Natural killer cell (primary cell): ENCODE measurements at places on chromosomes 2 and 18. TPM values are rescaled to one million over a fixed set of nuclear protein-coding genes. Genes with fewer than 3 reads are reported as not detected.
A peak's percentile ranks its signal among the peaks of the same experiment; 100 is the strongest.

DNA sequence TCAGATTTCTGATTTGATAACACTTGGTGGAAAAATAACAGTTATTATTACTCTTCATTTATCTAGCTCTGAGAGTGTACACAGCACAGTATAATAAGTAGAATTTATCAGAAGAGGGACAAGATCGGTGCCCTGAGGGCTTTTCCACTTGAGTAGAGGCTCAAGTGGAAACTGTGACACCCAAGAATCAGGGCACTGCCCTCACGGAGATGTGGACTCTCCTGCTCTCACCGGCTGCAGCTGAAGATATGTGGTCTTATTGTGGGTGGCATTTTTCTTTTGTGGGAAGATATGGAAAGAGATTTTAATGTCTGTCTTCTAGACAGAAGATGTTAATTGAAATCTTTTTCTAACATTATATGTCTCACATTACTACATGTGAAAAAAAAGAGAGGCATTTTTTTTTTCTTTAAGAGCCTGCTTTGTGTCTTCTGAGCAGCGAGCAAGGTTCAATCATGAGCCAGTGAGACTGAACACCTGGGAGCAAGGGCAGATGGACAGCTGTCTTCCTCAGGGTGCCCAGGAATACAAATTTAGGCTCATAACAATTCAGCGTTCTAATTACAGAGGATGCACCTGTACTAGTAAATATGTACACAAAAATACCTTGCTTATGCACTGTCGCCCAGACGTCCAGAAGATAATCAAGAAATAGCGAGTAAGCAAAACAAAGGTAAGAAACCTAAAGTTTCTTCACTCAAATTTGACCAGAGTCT lies 1098.2 kb upstream of the FANCL start:
- no peaks in the 10 kb centered on the region for H3K27me3 ChIP-seq
- no peak overlapping the region for H3K27ac ChIP-seq
- H3K36me3 ChIP-seq = no peaks in the 10 kb centered on the region

GRCh38 chr2:105768961-105769452 lies 24.3 kb downstream of the NCK2 start:
- H3K4me1 ChIP-seq = peaks cover 36% of the 10 kb centered on the region
- H3K36me3 ChIP-seq = peaks cover 3% of the 10 kb centered on the region
- no peak for DNase-seq
- no peak overlapping the region for H3K27ac ChIP-seq
- H3K27me3 ChIP-seq = no peaks in the 10 kb centered on the region

FZD7 gene
- total RNA-seq = not detected

- H3K27ac ChIP-seq = peak overlapping the region; percentile 67
- no peaks in the 10 kb centered on the region for H3K27me3 ChIP-seq
- H3K36me3 ChIP-seq = no peaks in the 10 kb centered on the region
- peak; percentile 66 for DNase-seq
- peak overlapping the region; percentile 62 for H3K4me3 ChIP-seq
Measured at GRCh38 chr2:105328281-105329196, 996 bp downstream of the TGFBRAP1 start.

RGPD8 gene
- 38.5 TPM for total RNA-seq

GRCh38 chr18:6810191-6810590 lies 80.7 kb downstream of the ARHGAP28 start:
- no peaks in the 10 kb centered on the region for H3K27me3 ChIP-seq
- no peak overlapping the region for H3K4me3 ChIP-seq
- no peaks in the 10 kb centered on the region for H3K36me3 ChIP-seq
- no peak for DNase-seq
- no peak overlapping the region for H3K27ac ChIP-seq

SRD5A2 gene
- total RNA-seq = not detected

TMEFF2 gene
- total RNA-seq = not detected

DNA sequence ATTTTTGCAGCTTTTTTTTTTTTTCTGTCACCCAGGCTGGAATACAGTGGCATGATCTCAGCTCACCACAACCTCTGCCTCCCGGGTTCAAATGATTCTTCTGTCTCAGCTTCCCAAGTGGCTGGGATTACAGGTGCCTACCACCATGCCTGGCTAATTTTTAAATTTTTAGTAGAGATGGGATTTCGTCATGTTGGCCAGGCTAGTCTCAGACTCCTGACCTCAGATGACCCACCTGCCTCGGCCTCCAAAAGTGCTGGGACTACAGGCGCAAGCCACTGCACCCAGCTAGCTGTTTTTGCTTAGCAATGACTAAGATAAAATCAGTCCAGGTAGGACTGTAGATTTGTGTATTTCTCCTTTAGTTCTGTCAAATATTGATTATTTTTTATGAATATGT lies 403.7 kb downstream of the PID1 start:
- H3K4me1 ChIP-seq = no peaks in the 10 kb centered on the region
- no peak overlapping the region for H3K27ac ChIP-seq
- DNase-seq = no peak
- H3K27me3 ChIP-seq = no peaks in the 10 kb centered on the region

DNA sequence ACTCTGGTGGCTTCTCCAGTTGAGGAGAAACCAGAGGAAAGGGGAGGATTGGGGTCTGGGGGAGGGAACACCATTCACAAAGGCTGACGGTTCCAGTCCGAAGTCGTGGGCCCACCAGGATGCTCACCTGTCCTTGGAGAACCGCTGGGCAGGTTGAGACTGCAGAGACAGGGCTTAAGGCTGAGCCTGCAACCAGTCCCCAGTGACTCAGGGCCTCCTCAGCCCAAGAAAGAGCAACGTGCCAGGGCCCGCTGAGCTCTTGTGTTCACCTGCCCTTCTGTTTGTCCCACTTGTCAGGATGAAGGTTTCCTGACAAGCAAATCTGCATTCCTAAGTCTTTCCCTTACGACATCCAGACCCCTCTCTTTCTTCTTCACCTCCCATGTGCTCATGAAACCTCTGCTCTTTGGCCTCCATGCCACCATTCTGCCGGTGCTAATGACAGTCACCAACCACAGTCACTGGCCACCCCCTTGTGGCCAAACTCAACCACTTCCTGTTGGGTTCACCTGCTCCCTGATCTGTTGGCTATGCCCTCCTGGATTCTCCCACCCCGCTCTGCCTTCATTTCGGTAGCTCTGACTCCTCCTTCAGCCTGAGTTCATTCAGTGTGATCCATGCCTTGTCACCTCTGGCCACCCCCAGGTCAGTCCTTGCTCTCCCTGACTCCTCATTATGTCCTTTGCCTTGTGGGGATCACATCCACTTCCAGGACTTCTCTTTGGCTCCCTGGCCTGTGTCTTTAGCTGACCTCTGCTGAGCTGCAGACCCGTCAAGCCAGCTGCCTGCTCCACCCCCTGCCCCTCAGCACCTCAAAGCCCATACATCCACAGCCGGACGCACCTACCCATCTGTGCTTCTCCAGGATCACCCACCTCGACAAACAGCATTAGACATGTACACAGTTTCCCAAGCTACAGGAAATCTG lies 17.6 kb downstream of the EMX1 start:
- no peak overlapping the region for H3K27ac ChIP-seq
- H3K4me1 ChIP-seq = peaks cover 6% of the 10 kb centered on the region
- DNase-seq = no peak
- H3K36me3 ChIP-seq = no peaks in the 10 kb centered on the region

GRCh38 chr18:70314151-70314782 lies 25.4 kb downstream of the SOCS6 start:
- H3K36me3 ChIP-seq = no peaks in the 10 kb centered on the region
- no peaks in the 10 kb centered on the region for H3K27me3 ChIP-seq
- H3K4me3 ChIP-seq = no peak overlapping the region
- H3K27ac ChIP-seq = no peak overlapping the region

- peaks cover 52% of the 10 kb centered on the region for H3K36me3 ChIP-seq
- no peak overlapping the region for H3K4me3 ChIP-seq
- no peaks in the 10 kb centered on the region for H3K27me3 ChIP-seq
- H3K4me1 ChIP-seq = peaks cover 21% of the 10 kb centered on the region
Measured at GRCh38 chr18:23462876-23463275, 9.8 kb downstream of the RIOK3 start.

HOXD4 gene
- total RNA-seq = not detected

GRCh38 chr2:40002339-40002738 lies 223.3 kb upstream of the THUMPD2 start:
- H3K36me3 ChIP-seq = no peaks in the 10 kb centered on the region
- no peak for DNase-seq
- H3K27me3 ChIP-seq = no peaks in the 10 kb centered on the region
- H3K4me1 ChIP-seq = no peaks in the 10 kb centered on the region
- H3K4me3 ChIP-seq = no peak overlapping the region

DNA sequence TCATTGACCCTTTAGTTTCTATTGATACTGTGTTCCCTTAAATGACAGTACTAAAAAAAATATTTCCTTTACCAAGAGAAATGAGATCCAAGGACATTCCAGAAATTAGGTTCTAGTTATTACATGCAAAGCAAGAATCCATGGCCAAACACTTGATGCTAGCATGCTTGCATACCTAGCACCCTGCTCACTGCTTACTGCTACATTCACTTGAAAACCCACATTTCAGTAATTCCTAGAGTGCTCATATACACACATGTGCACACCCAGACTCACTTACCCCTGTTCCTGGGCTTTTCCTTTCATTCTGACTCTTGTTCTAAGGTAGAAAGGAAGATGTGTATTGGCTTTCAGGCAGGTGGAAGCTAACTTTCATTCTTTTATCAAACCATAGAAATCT lies 395.9 kb downstream of the THSD7B start:
- H3K4me3 ChIP-seq = no peak overlapping the region
- H3K4me1 ChIP-seq = no peaks in the 10 kb centered on the region
- H3K36me3 ChIP-seq = no peaks in the 10 kb centered on the region
- H3K27me3 ChIP-seq = no peaks in the 10 kb centered on the region

SLC14A1 gene
- 21.2 TPM for total RNA-seq

DNA sequence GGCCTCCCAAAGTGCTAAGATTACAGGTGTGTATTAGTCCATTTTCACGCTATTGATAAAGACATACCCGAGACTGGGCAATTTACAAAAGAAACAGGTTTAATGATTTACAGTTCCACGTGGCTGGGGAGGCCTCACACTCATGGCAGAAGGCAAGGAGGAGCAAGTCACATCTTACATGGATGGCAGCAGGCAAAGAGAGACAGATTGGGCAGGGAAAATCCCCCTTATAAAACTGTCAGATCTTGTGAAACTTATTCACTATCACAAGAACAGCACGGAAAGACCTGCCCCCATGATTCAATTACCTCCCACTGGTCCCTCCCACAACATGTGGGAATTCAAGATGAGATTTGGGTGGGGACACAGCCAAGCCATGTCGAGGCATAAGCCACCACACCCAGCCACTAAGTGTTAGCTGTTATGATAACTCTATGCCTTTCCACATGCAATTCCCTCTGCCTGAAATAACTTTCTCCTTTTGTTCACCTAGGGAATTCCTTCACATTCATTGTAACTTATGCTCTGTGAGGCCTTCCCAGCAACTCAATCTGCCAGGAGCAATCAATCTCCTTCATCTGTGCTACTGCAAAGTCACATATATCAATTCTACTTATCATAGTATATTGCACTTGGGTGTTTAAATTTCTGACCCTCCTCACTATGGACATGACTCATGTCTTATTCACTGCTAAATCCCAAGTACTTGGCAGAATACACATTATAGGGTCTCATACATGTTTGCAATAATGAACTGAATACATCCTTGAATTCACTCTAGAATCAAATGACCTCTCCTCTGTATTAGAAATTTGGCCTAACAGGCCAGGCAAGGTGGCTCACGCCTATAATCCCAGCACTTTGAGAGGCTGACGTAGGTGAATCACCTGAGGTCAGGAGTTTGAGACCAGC lies 7.4 kb downstream of the MCEE start:
- DNase-seq = no peak
- H3K4me1 ChIP-seq = no peaks in the 10 kb centered on the region
- peaks cover 14% of the 10 kb centered on the region for H3K36me3 ChIP-seq

- no peaks in the 10 kb centered on the region for H3K4me1 ChIP-seq
- no peak for DNase-seq
- no peaks in the 10 kb centered on the region for H3K27me3 ChIP-seq
- H3K36me3 ChIP-seq = no peaks in the 10 kb centered on the region
Measured at GRCh38 chr18:13945811-13946210, 30.5 kb upstream of the MC2R start.

DNA sequence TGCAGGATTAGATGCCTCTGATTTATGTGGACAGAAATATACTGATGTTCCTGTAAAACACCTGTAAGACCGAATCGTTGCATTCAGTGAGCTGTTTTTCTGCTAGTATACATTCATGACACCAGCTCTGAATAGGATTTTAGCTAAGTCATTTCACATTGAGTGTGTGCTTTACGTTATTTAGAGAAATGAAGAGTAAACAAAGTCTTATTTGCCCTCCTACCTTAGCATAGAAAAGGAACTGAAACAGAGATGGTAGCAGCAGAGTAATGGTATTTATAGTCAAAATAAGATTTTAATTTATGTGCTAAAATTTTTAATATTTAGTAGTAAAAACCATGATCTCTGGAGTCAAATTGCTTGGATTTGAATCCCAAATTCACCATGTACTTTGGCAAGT lies 168.0 kb downstream of the CERS6 start:
- no peaks in the 10 kb centered on the region for H3K4me1 ChIP-seq
- H3K36me3 ChIP-seq = no peaks in the 10 kb centered on the region
- no peak overlapping the region for H3K27ac ChIP-seq
- no peak overlapping the region for H3K4me3 ChIP-seq
- DNase-seq = no peak

GRCh38 chr18:37525262-37525585 lies 40.4 kb downstream of the CELF4 start:
- H3K27ac ChIP-seq = no peak overlapping the region
- H3K4me1 ChIP-seq = no peaks in the 10 kb centered on the region
- no peak overlapping the region for H3K4me3 ChIP-seq
- no peak for DNase-seq
- H3K27me3 ChIP-seq = peaks cover 2% of the 10 kb centered on the region

- H3K27me3 ChIP-seq = no peaks in the 10 kb centered on the region
- no peak overlapping the region for H3K4me3 ChIP-seq
- DNase-seq = no peak
- no peaks in the 10 kb centered on the region for H3K4me1 ChIP-seq
- no peaks in the 10 kb centered on the region for H3K36me3 ChIP-seq
Measured at GRCh38 chr2:10473121-10473756, 25.1 kb upstream of the ODC1 start.
